AG09319 (cell line): ENCODE measurements at places on chromosomes 1 and 21.

DNA sequence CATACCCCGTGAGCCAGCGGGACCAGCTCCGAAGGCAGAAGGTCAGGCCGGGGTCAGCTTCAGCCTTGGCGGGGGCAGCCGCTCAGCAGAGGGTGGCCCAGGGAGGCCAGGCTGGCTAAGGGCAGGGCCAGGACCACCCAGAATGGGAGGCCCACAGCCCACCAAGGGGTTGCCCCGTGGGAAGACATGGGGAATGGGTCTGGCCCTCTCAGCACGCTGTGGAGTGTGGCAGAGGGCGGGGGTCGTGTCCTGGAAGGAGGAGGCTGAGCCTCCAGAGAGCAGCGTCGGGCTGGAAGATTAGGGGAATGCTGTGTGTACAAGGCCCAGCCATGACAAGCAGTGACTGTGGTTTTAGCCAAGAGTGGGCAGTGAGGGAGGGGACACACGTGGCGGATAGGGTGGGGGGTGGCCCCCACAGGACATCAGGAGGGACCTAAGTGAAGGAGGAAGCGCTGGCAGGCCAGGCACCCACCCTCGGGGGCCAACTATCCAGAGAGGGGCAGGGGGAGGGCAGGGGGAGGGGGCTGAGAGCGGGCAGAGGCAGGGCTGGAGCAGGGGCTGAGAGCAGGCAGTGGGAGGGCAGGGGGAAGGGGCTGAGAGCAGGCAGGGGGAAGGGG is 43.9 kb upstream of the POFUT2 start:
- no peak for DNase-seq

- no peak for DNase-seq
Measured at GRCh38 chr1:204288021-204288588, 71.6 kb downstream of the PLEKHA6 start.

GRCh38 chr1:181423301-181423918 is 59.9 kb upstream of the CACNA1E start:
- no peak for DNase-seq

- peak; percentile 54 for DNase-seq
Measured at GRCh38 chr1:23196627-23197328, 20.5 kb downstream of the HTR1D start.

- DNase-seq = no peak
Measured at GRCh38 chr1:72011721-72012120, 270.6 kb downstream of the NEGR1 start.

GRCh38 chr1:33852711-33853110 is 11.2 kb upstream of the HMGB4 start:
- DNase-seq = peak; percentile 19

DNA sequence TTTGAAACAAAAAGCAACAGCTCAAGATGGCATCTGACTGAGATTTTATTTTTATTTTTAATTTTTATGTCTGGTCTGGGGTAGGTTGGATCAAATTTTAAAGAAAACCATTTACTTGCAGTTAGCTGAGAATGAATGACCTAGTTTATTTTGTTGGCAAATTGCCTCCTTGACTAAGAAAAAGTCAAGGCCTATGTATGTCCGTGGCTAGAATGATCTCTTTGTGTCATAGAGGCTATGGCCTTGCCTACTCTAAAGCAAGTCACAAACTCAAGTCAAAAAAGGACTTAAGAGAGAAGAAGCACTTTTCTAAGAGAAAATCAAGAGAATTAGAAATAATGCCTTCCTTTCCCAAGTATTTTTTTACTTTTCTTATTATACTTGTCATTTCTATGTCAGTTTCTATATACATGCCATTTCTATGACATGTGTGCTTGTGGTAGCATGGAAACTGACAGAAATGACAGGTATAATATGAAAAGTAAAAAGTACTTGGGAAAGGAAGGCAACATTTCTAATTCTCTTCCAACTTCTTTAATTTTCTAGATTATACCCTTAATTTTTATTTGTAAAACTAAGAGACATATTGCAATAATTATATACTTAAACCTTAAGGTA is 136.7 kb downstream of the CENPF start:
- no peak for DNase-seq

- DNase-seq = no peak
Measured at GRCh38 chr1:174989536-174990220, 10.1 kb upstream of the CACYBP start.

- DNase-seq = no peak
Measured at GRCh38 chr1:69492286-69492685, 75.4 kb upstream of the LRRC7 start.

DNA sequence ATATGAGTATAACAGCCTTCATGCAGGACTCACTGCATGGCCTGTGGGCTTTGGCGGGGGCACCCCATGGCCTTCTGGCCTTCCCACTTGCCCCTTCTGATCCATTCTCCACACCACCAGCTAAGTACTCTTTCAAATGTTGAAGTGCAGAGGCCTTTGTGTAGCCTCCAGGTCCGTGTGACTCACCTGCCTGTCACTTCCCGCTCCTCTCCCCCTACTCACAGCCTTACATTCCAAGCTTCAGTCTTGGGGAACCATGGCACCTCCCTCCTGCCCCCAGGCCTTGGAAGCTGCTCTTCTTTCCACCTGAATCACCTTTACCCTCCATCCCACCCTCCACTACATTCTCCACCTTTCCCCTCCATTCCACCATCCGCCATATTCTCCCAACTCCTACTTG is 69.6 kb downstream of the PGM1 start:
- DNase-seq = no peak

DNA sequence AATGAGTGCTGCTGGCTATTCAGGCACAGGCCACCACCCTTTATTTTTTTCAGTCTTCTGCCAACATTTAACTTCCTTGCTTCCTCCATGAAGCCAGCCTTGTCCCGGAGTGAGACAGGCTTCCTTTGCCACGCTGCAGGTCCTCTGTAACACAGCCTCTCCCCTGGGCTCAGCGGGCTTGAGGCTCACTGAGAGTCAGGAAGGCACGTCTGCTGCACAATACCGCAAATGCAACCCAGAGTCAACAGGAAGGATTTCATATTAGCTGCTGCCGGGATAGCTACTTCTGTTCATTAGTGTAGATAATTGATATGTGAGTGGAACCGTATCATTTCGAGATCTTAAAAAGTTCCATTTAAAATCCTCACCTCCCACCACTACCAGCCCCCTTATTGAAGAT is 22.5 kb downstream of the MYOG start:
- no peak for DNase-seq

DNA sequence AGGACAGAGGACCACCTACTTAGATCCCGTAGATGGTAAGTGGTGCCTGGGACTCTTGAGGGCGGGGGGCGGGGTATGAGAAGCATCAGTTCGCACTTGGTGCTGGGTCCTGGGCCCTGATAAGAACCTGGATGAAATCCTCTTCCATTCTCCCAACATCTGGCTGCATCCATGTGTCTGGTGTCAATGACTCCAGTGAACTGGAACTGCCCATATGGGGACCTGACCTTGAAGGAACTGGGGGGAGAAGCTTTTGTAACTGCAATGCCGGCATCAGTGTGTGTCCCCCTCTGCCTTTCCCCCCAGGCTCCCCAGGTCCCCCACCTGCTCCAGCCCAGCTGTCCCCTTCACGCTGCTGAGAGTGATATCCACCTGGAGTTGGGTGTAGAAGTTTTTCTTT is 49.7 kb upstream of the EPB41 start:
- no peak for DNase-seq

GRCh38 chr1:203796236-203796605 is 798 bp downstream of the ZBED6 start:
- DNase-seq = no peak

GRCh38 chr1:48181669-48182367 is 40.7 kb upstream of the SLC5A9 start:
- DNase-seq = no peak
